ENCODE measurements at places on chromosomes 12 and 14.

- no peak overlapping the region for H3K27ac ChIP-seq
- H3K36me3 ChIP-seq: no peaks in the 10 kb centered on the region
- peaks cover 2% of the 10 kb centered on the region for H3K27me3 ChIP-seq
- DNase-seq: no peak
Observed at GRCh38 chr14:61602003-61602732, 93.1 kb upstream of the HIF1A start.

DNA sequence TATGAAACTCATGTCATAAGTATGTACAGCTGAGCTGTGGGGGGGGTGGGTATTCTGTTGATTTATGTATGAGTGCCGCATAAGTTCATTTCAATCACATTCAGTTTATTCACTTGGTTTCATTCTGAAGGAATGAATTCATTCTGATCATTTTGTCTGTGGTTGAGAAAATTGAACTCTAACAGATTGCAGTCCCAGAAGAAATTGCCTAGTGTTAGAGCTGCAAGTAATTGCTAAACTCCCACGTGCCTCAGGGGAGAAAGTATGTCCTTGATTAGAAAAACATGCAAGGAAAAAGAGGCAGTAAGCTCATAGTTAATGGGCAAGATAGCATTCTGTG lies 442.4 kb upstream of the MGAT4C start:
- no peaks in the 10 kb centered on the region for H3K27me3 ChIP-seq
- no peak overlapping the region for H3K27ac ChIP-seq
- no peaks in the 10 kb centered on the region for H3K4me1 ChIP-seq
- no peak for DNase-seq

DNA sequence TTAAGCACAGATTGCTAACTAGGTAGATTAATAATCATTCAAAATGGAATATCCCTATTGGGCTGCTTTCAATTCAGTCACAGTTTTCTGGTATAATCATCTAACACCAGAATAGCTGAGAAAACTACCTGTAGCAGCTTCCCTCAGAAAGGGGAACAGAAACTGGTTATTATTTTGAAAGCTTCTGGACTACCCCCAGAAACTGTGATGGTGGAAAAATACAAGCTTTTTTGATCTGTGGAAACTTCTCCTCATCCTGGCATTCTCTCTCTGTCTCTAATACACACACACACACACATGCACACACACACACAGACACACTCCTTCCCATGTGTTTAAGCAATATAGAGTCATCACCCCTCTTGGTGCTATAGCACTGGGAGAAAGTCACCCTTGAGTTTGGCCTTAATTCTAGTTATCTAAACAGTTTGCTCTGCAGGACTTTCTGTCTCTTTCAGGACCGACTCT lies 251.5 kb upstream of the LMO3 start:
- H3K27ac ChIP-seq: no peak overlapping the region
- H3K4me1 ChIP-seq: no peaks in the 10 kb centered on the region
- DNase-seq: no peak
- no peaks in the 10 kb centered on the region for H3K36me3 ChIP-seq
- H3K4me3 ChIP-seq: no peak overlapping the region
- no peaks in the 10 kb centered on the region for H3K27me3 ChIP-seq

- H3K4me1 ChIP-seq: peaks cover 59% of the 10 kb centered on the region
- H3K4me3 ChIP-seq: no peak overlapping the region
- H3K27me3 ChIP-seq: no peaks in the 10 kb centered on the region
Observed at GRCh38 chr14:70882776-70883492, 24.3 kb upstream of the PCNX1 start.

DNA sequence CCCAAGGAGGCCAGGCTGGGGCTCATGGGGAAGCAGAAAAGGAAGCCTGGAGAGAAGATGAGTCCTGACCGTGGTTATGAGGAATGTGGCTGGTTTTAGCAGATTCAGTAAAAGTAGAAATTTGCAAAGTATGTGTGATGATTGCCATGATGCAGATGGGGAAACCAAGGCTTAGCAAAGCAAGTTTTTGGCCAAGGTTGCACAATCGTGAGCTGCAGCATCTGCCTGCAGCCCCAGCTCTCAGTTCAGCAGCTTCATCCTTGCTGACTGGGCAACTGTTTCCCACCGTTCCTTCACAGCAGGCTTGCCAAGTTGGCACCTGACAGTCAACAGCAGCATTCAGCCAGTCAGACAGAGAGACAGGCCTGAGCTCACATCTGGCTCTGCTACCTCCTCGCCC lies 656.7 kb downstream of the MED13L start:
- H3K27ac ChIP-seq: no peak overlapping the region
- H3K4me3 ChIP-seq: no peak overlapping the region
- peaks cover 5% of the 10 kb centered on the region for H3K27me3 ChIP-seq
- H3K36me3 ChIP-seq: no peaks in the 10 kb centered on the region

DNA sequence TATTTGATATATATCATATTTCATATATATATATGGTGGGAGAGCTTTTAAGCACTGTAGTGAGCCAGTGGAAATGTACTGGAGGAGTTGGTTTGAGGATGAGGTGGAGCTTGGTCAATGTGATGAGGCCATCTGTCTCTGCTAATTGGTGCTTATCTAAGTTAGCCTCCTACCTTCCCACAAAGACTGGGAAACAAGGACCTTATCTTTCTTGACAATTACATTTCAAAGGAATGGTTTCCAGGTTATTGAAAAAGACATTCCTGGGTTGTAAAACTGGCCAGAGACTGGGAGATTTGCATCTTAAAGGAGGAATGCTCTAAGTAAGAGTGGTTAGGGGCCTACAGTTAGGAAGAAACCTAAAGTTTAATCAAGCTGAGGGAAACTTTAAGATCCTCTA lies 212.8 kb upstream of the SYT1 start:
- no peaks in the 10 kb centered on the region for H3K4me1 ChIP-seq
- no peaks in the 10 kb centered on the region for H3K36me3 ChIP-seq
- no peak for DNase-seq
- H3K4me3 ChIP-seq: no peak overlapping the region
- no peak overlapping the region for H3K27ac ChIP-seq

Data from activated naive CD8-positive, alpha-beta T cell treated with anti-CD3 and anti-CD28 coated beads, Interleukin-2, amount 50 U/mL, for 24 hours (primary cell).